ENCODE measurements at places on chromosomes 2 and 18.
A peak's percentile ranks its signal among the peaks of the same experiment; 100 is the strongest.

DNA sequence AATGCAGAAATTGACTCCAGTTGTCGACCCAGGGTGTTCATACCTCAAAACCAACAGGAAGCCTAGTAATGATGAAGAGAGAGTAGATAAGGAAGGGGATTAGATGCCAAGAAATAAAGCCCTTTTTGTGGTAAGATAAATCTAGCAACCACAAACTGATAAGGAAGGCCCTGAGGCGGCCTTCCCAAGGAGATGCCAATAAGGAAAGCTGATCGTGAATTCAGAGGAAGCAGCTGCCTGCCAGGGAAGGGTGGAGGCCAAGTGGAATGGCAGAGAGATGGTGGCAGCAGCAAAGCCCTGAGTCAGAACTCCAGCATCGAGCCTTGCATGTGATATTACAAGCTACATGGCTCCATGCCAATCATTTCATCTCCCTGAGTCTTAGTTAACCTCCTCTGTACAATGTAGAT is 126.3 kb downstream of the IRS1 start:
- DNase-seq, result no peak

GRCh38 chr2:38711558-38711957 is 39.6 kb downstream of the SRSF7 start:
- no peak for DNase-seq

- DNase-seq, result peak; percentile 32
Observed at GRCh38 chr2:97870396-97870843, 125.3 kb downstream of the TMEM131 start.

- DNase-seq, result no peak
Observed at GRCh38 chr2:186455613-186456012, 30.4 kb upstream of the ZC3H15 start.

DNA sequence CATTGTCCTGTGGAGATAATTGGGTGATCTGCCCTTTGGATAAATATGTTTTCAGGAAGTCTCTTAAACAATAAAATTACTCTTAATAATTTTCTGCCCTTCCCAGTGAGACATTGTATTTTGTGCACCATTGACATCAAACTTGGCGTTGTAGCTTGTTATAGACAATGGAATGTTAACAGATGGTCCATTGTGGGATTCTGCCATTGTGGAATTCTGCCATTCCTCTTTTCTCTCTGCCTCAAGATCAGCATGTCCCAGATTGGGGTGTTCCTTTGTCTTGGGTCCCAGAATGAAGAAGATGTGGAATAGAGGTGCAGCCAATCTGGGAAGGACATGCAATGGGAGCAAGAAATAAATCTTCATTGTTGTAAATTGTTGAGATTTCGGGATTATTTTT is 15.1 kb upstream of the LDAH start:
- DNase-seq, result peak; percentile 91

GRCh38 chr2:205509655-205510054 is 172.6 kb upstream of the NRP2 start:
- no peak for DNase-seq

- no peak for DNase-seq
Observed at GRCh38 chr2:32424739-32425138, 67.9 kb downstream of the BIRC6 start.

GRCh38 chr2:203994735-203995134 is 58.2 kb downstream of the ICOS start:
- DNase-seq, result no peak

DNA sequence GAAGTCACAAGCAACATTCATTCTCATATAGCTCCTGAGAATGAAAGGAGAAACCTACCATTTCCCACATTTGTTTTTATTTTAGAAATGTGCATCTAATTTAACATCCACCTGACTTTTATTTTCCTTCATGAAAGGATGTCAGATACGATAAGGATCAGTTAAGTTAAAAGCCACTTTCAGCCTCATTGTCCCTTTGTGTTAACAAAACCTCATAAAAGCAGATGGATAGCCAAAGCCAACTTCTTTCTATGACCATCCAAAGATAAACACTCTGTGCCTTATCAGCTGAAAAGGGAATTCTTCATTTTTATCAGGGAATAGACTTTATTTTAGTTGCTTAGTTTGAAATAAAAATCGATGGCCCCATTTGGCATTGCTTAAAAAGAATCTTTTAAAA is 25.7 kb upstream of the RIT2 start:
- DNase-seq, result no peak

DNA sequence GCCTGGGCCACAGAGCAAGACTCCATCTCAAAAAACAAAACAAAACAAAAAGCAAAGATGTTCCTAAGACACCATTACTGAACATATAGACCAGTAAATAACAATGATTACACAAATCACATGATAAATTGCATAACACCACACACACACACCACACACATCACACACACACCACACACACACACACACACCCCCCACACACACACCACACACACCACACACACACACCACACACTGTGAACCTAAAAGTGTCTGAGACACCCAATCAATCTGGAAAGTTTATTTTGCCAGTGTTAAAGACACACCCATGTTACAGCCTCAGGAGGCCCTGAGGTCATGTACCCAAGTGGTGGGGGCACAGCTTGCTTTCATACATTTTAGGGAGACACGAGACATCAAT is 62.6 kb upstream of the ASAP2 start:
- DNase-seq, result no peak

GRCh38 chr2:200728630-200729029 is 83.1 kb upstream of the BZW1 start:
- DNase-seq, result no peak

GRCh38 chr2:232444409-232445148 is 11.4 kb upstream of the ALPI start:
- DNase-seq, result peak; percentile 42

DNA sequence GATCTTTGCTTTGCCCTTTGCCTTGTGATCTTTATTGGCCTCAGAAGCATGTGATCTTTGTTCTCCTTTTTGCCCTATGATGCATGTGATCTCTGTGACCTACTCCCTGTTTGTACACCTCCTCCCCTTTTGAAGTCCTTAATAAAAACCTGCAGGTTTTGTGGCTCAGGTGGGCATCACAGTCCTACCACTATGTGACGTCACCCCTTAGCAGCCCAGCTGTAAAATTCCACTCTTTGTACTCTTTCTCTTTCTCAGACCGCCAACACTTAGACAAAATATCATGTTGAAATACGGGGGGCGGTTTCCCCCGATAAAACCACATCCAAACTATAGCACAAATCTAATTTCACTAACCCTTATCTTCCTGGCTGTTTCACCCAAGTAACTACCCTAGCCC is 76.7 kb upstream of the RAPGEF4 start:
- DNase-seq, result no peak

DNA sequence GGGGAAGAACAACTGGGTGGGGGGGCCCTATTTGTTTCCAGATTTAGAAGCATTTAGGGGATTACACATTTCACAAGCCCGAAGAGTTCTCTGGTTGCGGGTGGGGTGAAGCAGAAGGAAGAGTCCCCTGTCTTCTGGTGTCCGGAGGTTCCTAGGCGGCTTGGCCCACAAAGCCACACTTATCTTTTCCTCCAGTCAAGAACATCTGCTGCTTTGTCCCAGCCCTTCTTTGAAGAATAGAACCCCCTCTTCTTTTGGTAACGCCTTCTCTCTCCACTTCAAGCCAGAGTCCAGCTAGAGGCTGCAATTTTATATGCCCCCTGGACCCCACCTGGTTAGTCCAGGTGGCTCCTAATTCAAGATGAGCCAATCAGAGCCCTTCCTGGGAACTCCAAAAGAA is 15.8 kb downstream of the BOLA3 start:
- no peak for DNase-seq

DNA sequence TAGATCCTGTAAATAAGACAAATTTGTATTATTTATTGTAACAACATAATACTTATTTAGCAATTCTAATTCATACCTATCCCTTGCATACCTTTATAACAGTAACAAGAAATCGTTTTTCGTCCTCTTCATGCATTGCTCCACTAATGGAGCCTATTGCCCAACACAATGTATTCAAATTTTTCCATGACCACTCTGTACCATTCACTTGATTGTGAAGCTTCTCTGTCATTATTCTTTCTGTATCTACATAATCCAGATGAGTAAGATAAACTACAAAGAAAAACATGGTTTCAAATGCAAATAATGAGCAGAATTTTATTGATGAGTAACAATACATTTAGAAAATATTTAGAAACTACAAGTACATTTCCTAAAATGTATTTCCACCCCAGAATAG is 21.6 kb upstream of the USP34 start:
- DNase-seq, result no peak

- no peak for DNase-seq
Observed at GRCh38 chr2:127014630-127015029, 92.3 kb downstream of the BIN1 start.

Measured in cerebellar cortex (tissue), 1 donor.